ENCODE measurements at places on chromosomes 4 and X.

DNA sequence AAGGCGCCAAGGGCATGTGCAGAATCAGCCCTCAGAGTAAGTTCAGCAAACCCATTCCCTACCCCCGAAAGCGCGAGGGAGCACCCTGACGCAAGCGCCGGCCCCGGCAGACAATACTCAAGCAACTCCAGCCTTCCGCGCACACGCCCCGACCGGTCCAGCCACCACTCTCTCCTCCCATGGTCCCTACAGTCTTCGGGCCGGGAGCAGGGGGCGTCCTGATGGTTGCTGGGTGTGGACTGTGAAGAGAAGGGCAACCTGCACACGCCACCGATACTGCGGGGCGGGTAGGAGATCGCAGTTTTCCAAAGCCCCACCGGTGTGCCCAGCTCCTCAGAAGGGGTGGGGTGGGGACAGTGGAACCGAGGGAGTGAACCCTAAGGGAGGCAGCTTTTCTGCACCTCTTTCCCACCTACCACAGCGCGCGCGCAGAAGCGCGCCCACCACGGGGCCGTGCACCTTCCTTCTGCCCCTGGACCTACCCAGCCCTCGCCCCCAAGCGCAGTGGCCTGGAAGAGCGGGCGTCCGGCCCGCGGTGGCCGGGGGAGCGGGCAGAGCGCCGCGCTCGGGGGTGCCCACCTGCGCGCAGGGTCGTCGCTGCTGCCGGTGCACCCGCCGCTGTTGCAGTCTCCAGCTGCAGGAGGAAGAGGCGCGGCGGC, 650.2 kb upstream of the DIPK2B start:
- DNase-seq: peak; percentile 12
- peak overlapping the region; percentile 46 for H3K4me3 ChIP-seq
- no peaks in the 10 kb centered on the region for H3K27me3 ChIP-seq
- no peaks in the 10 kb centered on the region for H3K36me3 ChIP-seq
- no peak overlapping the region for H3K27ac ChIP-seq
- 0 out of 2 replicates have a peak, but pooled peaks cover 4% of the 10 kb centered on the region for H3K4me1 ChIP-seq

- no peaks in the 10 kb centered on the region for H3K27me3 ChIP-seq
- H3K4me3 ChIP-seq: no peak overlapping the region
- no peaks in the 10 kb centered on the region for H3K4me1 ChIP-seq
- no peak for DNase-seq
- no peaks in the 10 kb centered on the region for H3K36me3 ChIP-seq
These were observed 1.3 kb downstream of the CHST7 start for GRCh38 chrX:46574774-46575381.

DNA sequence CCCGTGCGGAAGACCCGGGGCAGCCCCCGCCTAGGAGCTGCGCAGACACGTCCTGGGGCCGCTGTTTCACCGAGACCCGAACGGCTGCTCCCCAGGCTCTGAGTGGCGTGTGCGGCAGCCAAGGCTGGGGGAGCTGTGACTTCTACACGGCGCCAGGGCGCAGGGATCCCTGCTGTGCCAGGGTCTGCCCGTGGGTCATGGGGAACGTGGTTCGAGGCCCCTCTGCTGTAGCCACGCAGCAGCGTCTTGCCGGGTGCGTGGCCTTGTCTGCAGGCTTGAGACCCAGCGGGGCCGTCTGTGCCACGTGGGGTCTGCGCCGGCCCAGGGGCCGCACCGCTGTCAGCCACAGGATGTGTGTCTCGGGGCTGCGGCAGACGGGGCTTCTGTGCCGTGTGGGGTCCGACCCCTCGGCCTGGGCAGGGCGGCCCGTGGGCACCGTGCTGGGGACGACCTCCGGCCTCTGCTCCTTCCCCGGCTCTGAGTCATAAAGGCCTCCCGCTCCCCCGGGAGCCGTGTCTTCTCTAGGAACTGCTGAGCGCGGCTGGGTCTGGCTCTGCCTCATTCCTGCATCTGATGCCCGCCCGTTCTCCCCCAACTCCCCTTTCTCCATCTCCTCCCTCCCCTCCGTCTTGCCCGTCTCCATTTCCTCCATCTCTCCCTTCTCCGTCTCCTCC, 12.7 kb upstream of the GTPBP6 start:
- H3K4me1 ChIP-seq: no peaks in the 10 kb centered on the region
- H3K27me3 ChIP-seq: no peaks in the 10 kb centered on the region
- DNase-seq: no peak
- 0 out of 2 replicates have a peak, but pooled peaks cover 4% of the 10 kb centered on the region for H3K36me3 ChIP-seq
- no peak overlapping the region for H3K4me3 ChIP-seq

DNA sequence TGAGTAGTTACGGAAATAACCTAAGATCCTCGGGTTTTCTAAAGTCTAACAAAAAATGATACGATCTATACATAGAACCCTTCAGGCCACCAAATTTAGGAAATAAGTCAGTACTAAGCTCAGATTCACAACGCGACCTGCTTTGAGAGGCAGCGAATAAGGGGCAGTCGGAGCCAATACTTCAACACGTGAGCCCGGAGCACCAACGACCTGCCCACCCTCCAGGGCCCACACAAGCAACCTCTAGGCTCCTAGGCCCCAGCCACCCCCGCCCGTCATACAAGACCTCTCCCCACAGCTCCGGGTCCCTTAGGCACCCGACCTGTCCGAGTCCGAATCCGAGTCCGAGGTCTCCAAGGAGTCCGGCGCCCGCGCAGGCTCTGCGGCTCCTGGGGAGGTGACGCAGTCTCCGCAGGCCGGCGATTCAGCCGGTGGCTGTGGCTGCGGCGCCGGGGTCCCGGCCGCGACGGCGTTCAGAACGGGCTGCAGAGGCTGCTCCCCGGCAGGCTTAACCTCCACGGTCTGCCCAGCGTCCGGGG, 580 bp downstream of the NAF1 start:
- peak overlapping the region; percentile 84 for H3K4me3 ChIP-seq
- peak; percentile 45 for DNase-seq
- H3K27me3 ChIP-seq: no peaks in the 10 kb centered on the region
- no peaks in the 10 kb centered on the region for H3K4me1 ChIP-seq

DNA sequence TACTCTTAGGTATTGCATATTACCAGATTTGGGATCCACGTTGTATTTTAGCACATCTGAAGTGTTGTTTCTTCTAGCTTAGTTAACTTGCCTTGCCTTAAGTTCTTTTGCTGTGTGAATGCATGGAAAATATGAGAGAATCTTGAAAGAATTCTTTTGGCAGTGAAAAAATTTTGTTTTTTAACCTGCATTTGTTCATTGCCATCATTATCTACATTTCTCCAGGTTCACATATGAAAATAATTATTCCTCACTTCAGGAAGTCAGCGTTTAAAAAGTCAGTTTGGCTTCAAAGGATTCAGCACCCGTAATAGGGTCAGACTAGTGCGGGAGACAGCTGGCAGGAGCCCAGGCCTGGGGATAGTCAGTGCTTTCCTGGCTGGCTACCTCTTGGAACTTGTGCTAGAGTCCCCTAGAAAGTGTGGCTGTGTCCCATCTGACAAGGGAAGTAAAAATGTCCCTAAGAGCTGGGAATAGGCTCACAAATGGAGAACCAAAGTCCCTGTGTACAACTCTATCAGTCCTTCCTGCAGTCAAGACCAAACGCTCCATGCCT, 251.9 kb upstream of the KLF3 start:
- H3K4me3 ChIP-seq: no peak overlapping the region
- H3K27me3 ChIP-seq: no peaks in the 10 kb centered on the region
- H3K36me3 ChIP-seq: no peaks in the 10 kb centered on the region
- DNase-seq: no peak
- no peak overlapping the region for H3K27ac ChIP-seq
- H3K4me1 ChIP-seq: no peaks in the 10 kb centered on the region

Measured in SJCRH30 (cell line).